Activated CD4-positive, alpha-beta T cell treated with anti-CD3 and anti-CD28 coated beads, Interleukin-2, amount 10 ng/mL, durations not matched to agents 7 days and 5 days (primary cell): ENCODE measurements at places on chromosomes 4 and X.

- DNase-seq, result no peak
Measured at GRCh38 chrX:20130357-20130756, 11.3 kb downstream of the EIF1AX start.

GRCh38 chrX:68681443-68681941, 34.0 kb downstream of the STARD8 start:
- no peak for DNase-seq

- DNase-seq, result no peak
Measured at GRCh38 chr4:143482840-143483239, 30.7 kb upstream of the SMARCA5 start.

DNA sequence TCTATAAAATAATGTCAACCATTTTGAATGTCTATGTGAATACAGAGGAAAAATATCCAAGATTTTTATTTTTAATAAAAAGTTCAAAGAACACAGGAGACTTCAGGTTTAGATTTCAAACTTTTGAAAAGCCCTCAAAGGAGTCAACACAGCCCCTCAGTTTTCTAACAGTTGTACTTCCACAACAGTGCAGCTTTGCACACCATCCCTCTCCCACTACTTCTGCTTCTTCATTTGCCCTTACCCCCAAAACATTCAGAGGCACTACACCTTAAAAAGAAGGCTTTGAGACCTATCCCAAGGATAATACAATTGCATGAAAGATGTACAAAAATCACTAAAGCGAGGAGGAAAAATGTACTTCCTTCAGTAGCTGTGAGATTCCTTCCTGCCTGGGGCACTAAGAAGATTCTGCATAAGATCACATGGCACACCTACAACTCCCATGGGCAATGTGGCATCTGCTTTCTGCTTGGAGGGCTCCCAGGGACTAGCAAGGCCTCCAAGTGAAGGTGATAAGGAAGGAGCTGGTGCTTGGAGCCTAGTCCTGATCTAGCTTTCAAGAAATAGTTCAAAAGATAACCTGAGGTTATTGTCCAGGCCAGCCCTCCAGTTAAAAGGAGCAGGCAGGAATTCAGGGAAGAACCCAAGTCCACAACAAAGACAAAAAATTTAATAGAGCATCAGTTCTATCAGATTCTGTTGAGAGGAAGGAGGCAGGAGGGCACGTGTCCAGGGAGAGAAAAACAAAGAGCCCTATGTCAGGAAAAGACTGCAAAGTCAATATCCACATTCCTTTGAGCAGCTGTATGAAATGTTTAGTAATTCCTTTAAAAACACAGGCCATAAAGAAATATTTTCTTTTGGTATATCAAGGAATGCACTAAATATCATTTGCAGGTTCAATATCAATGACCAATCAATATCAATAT, 19.1 kb downstream of the ARAP2 start:
- DNase-seq, result no peak

GRCh38 chr4:76722838-76723237, 175.1 kb downstream of the SOWAHB start:
- DNase-seq, result no peak

DNA sequence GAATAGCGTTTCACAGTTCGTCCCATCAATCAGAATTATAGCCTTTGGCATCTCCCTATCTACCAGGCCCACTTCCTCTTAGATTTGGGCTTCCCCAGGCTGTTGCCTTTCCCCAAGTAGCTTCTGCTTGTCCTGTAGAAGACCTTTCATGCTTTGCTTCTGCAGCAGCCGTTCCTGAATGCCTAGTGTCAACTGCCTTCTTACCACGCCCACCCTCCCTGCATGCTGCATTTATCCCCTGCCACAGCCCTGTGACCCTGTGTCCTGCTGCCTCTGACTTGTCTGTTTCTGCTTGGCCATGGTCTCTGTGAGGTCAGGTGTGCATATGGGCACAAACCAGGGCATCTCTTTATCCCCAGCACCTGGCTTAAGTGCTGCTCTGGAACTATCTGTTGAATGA, 56.3 kb downstream of the HTT start:
- DNase-seq, result no peak

GRCh38 chr4:154030746-154031145, 241.9 kb upstream of the SFRP2 start:
- DNase-seq, result no peak
